ENCODE measurements at places on chromosomes 13 and 19.

DNA sequence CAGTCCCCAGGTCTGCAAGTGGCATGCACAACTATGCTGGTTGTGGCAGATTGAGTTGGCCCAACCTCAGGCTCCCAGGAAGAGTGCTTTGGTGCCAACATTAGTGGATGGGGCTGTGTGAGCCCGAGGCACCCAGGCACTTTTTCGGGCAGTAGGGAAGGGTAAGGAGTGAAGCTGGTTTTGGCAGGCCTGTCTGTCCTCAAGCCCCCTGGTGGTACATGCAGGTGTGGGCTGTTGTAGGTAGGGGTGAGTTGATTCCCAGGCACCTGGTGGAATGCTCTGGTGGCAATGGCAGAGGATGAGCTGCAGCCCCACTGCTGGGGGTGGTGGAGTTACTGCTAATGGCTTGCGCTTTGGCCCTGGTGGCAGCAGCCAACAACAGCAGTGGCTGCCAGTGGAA, 723.7 kb upstream of the SLITRK1 start:
- no peak for DNase-seq

GRCh38 chr19:4721196-4721595, 2.4 kb downstream of the DPP9 start:
- DNase-seq, result no peak

DNA sequence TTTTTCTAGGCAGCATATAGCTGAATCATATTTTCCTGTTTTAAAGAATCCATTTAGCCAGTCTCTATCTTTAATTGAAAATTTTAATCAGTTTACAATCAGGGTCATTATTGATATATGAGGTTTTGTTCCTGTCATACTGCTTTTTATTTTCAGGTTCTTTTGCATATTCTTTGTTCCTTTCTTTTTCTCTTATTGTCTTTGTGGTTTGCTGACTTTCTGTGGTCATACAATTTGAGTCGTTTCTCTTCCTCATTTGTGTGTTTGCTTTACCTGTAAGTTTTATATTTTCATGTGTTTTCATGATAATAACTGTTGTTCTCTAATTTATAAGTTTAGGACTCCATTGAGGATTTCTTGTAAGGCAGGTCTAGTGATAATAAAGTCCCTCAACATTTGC, 812.6 kb downstream of the DACH1 start:
- no peak for DNase-seq

DNA sequence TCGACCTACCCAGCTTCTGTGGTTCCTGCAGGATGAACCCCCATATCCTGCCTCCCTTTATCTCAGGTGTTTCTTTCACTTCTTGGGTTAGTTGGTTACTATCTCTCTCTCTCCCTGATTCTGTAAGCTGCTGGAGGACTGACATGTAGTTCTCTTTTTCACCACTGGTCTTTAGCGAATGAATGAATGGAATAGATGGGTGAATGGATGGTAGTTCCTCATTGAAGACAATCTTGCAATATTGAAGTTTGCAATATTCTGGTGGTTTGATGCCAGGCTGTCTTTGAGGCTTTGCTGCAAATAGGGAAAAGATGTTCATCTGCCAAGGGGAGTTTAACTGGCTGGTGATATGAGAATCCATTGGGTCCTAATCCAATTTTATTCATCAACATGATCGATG, 120.2 kb downstream of the UBL3 start:
- no peak for DNase-seq

DNA sequence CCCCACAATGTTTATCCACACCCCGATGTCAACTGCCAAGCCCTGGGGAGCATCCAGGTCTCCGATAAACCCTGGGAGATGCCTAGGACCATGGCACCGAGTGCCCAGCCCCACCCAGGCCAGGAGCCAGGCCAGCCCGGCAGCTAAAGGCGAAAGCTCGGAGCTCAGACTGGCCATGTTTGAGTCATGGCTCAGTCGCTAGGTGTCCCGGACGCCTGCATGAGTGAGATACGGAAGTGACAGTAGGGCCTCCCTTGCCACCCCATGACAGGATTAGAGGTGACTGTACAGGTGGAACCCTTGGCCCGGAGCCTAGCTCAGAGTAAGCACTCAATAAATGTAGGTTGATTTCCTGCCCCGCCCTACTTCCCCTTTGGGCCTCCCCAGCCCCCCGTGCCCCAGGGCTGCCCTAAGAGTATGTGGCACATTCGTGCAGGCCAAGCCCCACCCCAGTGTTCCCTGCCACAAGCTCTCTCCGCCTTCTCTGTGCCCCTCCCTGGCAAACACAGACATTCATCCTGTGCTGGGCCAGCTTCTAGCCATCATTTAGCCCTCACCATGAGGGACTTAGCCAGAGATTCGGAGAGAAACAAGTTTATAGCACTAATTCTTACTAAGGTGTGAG, 5.8 kb upstream of the TPM4 start:
- peak; percentile 83 for DNase-seq

DNA sequence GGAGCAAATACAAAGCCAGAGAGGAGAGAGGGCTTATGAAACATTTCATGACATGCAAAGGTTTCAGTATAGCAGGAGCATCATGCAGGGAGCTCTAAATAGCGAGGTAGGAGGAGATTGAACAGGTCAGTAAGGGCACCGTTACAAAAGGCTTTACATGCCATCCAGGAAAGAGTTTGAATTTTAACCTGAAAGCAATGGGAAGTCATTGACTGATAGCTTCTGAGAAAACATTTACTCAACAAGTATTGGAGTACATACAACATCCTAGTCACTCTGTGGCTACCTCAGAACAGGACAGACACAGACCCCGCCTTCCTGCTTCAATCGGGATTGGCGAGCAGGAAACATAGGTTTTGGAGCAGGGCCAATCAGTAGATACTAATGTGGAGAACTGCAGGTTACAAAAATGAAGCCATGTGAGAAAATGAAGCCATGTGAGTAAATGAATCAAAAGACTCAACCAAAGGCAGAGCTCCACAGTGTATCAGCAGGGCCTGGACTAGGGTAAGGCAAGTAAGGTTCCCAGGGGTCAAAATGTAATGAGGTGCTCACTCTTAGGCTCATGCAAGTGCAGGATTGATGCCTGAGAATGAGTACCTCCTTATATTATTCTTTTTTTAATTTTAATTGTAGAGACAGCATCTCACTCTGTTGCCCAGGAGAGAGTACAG, 46.8 kb upstream of the FNDC3A start:
- DNase-seq, result no peak

DNA sequence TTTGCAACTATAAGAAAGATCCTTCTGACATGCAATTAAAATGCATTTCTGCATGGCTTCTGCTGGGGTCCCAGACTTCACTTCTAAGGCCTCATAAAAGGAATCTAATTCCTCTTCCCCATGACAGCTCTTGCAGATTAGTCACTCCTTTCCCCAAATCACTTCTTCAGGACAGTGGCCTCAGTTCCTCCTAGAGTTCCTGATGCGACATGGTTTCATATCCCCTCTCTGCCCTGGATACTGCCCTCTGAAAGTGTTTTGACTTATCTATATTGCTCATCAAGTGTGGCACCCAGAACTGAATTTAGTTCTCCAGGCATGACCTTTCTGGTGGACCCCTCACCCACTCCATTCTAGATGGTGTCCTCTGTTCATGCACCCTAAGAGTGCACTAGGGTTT, 238.1 kb downstream of the FOXO1 start:
- DNase-seq, result no peak

DNA sequence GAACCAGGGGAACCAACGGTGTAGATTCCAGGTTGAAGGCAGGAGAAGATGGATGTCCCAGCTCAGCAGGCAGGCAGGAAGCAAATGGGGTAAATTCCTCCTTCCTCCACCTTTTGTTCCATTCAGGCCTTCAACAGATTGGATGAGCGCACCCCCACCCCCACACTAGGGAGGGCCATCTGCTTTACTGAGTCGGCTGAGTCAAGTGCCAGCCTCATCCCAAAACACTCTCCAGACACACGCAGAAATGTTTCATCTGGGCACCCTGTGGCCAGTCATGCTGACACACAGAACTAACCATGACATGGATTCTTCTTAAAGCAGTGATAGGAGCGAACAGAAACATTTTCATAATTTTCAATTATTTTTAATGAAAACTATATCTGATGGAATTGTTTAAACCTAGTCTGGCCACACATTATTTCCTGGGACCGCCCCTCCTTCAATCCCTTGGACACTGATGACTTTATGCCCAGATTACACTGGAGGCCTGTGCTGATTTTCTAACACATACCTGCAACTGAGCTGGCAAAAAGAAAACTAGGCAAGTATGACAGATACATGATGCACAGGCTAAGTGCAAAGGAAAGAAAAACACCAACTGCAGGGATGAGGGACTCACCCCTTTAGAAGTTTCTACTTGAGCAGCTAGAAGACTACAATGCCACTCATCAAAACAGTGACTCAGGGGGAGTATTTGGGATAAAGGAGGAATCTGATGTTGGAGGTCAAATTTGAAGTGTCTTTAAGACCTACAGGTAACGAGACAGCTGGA, 154.2 kb downstream of the TNFRSF19 start:
- DNase-seq, result no peak

- DNase-seq, result no peak
Measured at GRCh38 chr19:33210266-33210940, 15.2 kb downstream of the SLC7A10 start.

DNA sequence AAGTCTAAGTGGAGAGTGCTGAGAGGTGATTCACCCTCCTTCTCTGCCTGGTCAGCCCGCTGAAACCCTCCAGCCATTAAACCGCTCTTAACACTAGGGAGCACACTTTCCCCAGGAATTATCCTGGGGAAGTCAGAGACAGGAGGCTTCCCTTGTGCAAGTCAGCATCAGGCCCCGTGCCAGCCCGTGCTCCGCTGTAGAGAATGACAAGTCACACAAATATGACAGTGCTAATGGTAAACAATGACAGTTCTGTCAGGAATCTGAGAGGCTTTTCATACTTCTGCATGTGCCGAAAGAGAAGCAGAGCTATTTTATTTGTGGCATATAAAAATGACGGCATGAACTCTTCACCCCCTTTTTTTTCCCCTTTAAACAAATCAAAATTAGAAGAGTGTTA, 816.9 kb upstream of the SLC10A2 start:
- DNase-seq, result no peak

DNA sequence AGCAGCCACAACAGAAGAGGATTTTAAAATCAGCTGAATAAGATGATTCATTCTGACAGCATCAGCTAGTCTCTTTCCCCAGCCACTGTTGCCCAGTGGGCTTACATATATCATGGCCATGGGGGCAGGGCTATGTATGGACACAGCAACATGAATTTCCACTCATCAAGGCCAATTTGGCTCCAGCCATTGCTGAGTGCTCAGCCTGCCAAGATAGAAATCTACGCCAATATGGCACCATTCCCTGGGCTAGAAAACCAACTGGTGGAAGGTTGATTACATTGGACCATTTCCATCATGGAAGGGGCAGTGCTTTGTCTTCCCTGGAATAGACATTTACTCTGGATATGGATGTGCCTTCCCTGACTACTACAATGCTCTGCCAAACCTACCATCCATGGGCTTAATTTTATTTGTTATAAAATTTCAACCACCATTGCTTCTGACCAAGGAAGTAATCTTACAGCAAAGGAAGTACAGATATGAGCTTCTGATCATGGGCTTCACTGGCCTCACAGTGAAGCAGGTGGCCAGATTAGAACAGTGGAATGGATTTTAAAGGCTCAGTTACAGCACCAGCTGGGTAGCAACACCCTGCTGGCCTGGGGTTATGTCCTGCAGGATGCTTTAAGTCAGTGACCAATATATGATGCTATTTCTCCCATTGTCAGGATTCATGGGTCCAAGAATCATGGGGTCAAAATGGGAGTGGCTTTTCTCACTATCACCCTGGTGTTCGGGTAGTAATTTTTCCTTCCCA, 9.8 kb upstream of the ALOX5AP start:
- no peak for DNase-seq

GRCh38 chr13:113337976-113338375, 26.0 kb downstream of the GRTP1 start:
- DNase-seq, result no peak

DNA sequence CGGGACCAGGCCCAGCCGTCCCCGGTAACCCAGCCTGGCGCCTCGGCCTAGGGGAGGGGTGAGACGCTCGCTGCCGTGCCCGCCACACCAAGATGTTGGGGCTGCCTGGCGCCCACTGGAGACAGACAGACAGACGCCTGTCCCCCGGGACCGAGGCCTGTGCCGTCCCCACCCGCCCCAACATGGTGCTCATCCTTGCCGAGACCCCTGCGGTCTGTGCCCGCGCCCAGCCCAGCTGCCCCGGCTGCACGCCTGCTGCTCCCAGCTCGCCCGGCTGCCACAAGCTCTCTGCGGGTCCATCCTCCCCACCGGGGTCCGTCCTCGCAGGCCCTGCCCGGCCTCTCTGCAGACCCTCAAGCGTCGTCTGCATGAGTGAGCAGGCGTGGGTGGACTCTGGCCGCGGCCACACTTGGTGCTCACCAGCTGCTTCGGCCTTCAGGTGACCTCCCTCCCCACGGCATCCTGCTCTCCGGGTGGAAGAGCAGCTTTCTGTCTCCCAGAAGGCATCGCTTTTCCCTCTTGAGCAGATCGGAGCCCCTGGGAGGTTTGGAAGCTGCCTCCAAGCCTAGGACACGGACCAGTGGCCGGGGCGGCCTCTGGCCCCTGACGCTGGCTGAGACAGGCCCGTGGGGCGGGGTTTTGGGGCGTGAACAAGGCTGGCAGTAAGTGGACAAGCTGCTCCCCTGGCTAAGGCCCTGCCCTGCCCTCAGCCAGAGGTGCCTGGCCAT, 6.7 kb upstream of the TMPRSS9 start:
- DNase-seq, result no peak

DNA sequence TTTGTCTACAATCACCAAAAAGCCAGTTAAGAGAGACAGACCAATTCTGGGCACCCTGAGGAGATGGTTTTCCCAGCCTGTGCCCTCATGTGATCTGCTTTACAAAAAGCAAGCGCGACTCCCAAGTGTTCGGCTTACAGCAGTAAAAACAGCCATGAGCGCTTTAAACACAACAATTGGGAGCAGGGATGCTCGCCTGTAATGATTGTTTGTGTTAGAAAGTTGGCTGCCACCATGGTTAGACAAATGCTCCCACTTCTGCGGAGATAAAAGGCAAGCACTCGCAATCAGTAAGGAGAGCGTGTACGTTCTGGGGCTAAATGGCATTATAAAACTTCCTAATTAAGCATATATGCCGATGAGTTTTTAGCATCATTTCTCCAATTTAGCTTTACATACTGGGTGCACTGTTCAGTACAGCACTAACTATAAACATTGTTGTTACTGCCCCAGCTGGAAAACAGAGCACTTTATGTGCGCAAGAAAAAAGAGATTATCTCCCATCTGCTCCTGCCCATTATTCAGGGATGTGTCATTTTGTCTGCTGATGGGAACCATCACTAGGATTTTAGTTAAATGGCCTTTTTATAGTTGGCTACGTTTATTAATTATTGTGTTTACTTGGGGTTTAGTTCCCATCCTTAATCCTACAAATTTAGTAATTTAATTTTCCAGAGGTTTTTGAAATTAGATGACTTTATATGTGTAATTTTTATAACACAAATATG, 309.3 kb upstream of the MAB21L1 start:
- no peak for DNase-seq

GRCh38 chr19:397321-397720, 11.6 kb downstream of the C2CD4C start:
- no peak for DNase-seq

GRCh38 chr13:26498656-26499601, 58.6 kb upstream of the WASF3 start:
- DNase-seq, result no peak

- DNase-seq, result no peak
Measured at GRCh38 chr13:38386421-38386820, 36.8 kb downstream of the UFM1 start.

- no peak for DNase-seq
Measured at GRCh38 chr19:2805991-2806649, 13.5 kb upstream of the ZNF554 start.

GRCh38 chr19:5144545-5145179, 175.7 kb downstream of the KDM4B start:
- no peak for DNase-seq

GRCh38 chr13:42110410-42111155, 62.1 kb downstream of the DGKH start:
- peak; percentile 31 for DNase-seq

Measured in central memory CD8-positive, alpha-beta T cell (primary cell).